ENCODE measurements at places on chromosomes 16 and 17. TPM values are rescaled to one million over a fixed set of nuclear protein-coding genes. Genes with fewer than 3 reads are reported as not detected.

- DNase-seq: peak; percentile 13
Observed at GRCh38 chr17:29561554-29562517, 5.0 kb downstream of the ABHD15 start.

DNA sequence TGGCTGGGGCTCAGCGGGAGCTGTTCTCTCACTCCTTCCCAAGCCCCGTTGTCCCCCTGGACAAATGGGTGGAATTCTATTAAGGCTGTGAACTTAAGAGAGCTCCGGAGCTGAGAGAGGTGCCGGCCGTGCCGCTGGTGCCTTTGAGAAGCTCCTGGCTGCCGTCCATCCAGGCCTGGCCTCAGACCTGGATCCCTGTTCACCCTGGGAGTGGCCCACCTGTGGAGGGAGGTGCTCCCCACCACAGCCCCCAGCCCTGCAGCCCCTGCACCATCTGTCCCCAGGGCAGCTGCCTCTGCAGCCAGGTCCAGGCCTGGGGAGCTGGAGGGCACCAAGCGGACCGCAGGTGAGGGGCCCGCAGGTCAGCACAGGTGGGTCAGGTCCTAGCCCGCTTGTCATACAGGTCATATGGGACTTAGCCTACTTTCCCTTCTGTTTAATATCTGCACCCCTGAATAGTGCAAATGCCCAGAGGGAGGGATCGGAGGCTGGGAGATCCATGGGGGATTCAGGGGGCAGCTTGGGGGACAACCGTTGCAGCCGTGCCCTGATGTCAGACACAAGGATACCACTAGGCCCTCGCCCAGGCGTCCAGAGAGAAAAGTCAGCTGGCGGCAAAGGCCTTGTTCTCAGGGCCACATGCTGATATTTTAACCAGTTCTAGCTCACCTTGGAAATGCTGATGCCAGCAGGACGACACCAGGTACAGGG, 15.2 kb upstream of the METRNL start:
- DNase-seq: no peak

The HIC1 gene
- 32.4 TPM for total RNA-seq

DNA sequence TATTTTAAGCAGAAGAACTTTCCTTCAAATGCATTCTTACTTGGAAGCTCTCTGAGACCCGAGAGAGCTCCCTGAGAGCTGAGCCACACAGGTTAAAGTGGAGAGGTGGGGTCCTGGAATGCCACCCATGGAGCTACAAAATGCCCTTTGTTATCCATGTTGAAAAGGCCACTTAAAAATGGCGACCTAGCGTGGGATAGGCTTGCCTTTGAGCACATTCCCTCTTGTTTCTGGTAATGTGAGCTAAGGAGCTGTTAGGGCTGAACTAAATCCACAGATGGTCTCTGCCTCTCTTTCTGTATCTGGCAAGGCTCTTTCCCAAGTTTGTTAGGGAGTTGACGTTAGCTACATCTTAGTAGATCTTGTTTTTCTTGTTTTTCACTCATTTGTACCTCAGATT, 171.6 kb downstream of the SNX29 start:
- no peak for DNase-seq

GRCh38 chr17:31428111-31428510, 36.6 kb downstream of the RAB11FIP4 start:
- no peak for DNase-seq

All from heart right ventricle (tissue), 16 donors.